Smooth muscle cell of the brain vasculature (primary cell): ENCODE measurements at places on chromosomes 7 and 10.

- no peak for DNase-seq
Measured at GRCh38 chr7:28169230-28169629, 11.4 kb downstream of the JAZF1 start.

- DNase-seq: no peak
Measured at GRCh38 chr10:131695496-131696165, 205.2 kb upstream of the PPP2R2D start.

DNA sequence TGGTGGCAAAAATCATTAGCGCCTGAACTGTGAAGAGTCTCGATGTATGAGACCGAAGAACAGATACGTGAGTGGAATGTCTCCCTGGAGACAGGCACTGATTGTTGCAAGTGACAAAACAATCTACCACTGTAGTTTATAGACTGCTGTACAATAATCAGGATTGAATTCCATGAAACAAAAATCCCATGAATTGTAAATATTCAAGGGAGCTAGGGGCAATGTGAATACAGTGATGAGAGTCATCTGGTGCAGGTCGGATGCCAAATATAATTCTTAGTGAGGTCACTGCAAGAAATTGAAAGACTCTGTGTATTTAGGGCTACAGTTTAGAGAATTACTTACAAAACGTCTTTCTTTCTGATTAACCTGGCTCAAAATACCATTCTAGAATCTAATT, 594.4 kb upstream of the VSTM2A start:
- no peak for DNase-seq

DNA sequence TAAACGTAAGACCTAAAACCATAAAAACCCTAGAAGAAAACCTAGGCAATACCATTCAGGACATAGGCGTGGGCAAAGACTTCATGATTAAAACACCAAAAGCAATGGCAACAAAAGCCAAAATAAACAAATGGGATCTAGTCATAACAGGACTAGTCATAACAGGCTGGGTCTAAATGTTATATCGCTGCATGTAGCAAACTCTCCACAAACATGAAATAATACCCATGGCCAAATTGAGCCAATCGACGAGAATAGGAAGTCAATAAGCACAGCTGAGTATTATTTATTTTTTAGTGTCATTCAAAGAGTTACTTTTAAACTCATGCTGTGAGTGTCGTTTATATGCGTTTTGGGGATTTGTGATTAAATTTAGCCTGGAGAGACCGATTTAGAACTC, 225.1 kb downstream of the TFEC start:
- peak; percentile 73 for DNase-seq
